Nucleus accumbens (tissue), 56 donors: ENCODE measurements at places on chromosomes 5 and 9.

DNA sequence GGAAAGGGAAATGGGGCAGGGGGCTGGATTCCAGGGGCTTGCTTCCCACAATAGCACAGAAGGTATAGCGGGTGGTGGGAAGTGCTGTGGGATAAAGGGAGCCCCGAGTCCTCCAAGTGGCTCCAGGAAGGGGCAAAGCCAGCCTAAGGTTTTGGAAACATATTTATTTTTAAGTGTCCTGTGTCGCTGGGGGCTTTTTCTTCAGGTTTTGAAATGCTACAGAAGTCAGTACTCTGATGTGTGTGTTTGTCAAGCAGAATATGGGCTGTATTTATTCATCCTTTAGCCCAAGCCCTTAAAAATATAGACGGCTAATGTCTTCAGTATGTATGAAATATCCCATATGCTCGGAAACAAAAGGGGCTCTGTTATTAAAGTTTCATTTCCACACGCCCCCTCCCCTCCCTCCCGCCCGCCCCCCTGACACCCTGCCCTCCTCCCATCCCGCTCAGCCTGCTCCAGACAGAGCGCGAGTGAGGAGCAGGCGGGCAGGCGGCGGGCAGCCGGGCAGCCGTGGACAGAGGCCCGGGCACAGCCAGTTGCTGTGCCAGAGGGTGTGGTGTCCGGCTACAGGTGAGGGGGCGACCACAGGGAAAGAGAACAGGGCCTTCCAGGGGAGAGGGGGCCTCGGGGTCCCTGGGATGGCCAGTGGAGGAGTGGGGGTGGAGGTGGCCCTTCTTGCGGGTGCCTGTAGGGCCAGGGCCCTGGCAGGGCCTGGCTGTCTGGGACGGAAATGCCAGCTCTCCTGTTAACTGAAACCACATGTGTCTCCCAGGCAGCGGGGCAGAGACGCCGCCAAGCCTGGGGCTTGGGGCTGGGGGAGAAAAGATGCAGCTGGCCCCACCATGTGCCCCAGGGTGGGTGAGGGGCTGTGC lies 39.6 kb upstream of the SYNPO start:
- DNase-seq = no peak

DNA sequence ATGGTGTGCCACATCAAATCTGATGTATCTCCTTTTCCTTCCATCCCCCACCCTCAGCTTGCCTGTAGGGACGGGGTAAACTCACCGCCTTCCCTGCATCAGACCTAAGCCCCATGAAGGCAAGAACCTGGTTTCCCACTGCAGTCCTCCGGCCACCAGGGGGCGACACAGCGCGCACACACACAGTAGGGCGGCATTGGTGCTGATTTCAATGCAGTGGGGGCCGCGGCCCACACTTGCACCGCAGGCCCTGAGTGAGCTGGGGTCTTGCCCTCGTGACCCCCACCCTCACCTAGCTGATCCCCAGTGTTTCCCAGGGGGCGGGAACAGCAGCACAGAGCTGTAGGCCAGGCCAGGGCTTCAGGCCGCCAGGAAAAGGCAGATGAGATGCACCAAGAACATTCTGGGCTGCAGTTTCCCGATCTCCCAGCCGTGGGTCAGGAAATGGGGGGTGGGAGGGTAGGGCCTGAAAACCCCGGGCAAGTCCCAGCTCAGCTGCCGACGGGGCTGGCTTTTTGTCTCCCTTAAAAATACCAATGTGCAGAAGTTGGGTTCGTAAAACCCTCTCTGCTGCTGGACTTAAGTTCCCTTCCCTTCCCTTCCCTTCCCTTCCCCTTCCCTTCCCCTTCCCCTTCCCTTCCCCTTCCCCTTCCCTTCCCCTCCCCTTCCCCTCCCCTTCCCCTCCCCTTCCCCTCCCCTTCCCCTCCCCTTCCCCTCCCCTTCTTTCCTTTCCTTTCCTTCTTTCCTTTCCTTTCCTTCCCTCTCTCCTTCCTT lies 19.5 kb downstream of the FAM163B start:
- DNase-seq = no peak

GRCh38 chr5:3590967-3591900 lies 4.4 kb upstream of the IRX1 start:
- DNase-seq = no peak

- DNase-seq = peak; percentile 63
Measured at GRCh38 chr9:137236238-137236935, 4.7 kb upstream of the TUBB4B start.

GRCh38 chr5:6206501-6206900 lies 171.8 kb downstream of the MED10 start:
- DNase-seq = no peak

DNA sequence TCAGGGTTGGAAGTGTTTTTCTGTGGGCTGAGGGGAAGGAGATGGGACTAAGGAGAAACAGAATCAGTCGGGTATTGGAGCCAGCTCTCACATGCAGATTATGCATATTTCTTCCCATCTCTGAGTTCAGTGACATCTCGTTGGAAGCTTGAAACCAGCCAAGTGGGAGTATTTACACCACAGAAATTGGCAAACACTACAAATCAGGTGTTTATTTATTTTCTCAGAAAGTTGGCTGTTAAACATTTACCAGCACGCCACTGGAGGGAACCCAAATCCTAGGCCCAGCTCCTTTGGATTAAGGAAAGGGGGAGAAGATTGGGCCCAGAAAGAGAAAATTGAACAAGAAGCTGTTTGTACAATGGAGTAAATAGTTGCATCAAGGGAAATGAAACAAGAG lies 72.1 kb upstream of the PITX1 start:
- no peak for DNase-seq

DNA sequence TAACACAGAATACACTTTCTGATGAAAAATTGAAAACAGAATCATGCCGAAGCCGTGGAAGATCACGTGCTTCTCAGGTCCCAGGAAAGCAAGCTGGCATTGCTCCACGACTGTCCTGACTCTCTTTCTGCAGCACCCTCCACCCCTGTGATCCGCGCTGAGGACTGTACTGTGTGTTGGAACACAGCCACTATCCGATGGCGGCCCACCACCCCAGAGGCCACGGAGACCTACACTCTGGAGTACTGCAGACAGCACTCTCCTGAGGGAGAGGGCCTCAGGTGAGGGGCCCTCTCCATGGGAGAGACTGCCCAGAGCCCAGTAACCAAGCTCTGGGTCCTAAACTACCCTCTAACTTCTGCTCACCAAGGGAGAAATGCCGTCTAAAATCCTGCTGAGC lies 73.3 kb downstream of the CMYA5 start:
- DNase-seq = no peak

- no peak for DNase-seq
Measured at GRCh38 chr9:126523611-126524111, 90.1 kb upstream of the LMX1B start.

DNA sequence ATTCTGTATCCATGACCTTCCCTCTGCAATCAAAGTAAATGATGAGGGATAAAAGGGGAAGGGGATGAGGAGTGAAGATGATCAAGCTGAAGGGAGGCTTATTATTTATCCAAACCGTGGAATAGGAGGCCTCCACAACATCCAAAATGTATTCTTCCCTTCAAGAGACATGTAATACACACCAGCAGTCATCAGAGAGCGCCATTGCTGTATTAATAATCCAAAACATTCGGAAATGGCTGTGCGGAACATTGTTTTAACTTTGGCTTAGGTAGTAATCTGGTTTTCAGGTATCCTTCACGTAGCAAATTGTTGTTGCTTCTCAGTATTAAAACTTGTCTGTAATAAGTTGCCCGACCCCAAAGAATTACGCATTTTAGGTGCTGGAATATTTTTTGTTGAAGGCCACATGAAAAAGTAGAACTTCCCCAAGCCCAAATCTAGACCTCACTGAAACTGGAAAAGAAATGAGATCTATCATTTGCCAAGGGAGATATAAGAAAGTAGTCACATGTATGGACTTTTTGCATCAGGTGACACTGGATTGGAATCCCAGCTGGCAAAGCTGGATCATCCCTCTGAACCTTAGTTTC lies 2.6 kb upstream of the BOD1 start:
- no peak for DNase-seq

DNA sequence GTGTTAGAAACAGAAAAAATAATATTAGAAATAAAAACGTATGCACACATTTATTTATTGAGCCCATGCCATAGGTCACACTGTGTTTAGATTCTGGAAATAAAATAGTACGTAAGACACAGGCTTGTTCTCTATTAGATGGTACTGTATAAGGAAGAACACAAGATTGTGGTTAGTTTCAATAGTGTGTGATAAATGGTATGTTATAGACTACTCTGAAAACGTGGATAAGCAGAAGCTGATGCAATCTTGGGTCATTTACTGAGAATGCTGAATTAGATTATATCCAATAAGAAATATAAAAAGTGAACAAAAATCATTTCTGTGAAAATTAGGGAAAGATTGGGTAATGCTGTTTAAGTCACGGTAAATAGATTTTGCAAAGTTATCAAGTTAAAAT lies 1456.4 kb upstream of the ACO1 start:
- DNase-seq = no peak
